ENCODE measurements at places on chromosomes 7 and 10.

GRCh38 chr7:143456992-143457793 lies 13.9 kb downstream of the TAS2R60 start:
- peak; percentile 85 for DNase-seq

DNA sequence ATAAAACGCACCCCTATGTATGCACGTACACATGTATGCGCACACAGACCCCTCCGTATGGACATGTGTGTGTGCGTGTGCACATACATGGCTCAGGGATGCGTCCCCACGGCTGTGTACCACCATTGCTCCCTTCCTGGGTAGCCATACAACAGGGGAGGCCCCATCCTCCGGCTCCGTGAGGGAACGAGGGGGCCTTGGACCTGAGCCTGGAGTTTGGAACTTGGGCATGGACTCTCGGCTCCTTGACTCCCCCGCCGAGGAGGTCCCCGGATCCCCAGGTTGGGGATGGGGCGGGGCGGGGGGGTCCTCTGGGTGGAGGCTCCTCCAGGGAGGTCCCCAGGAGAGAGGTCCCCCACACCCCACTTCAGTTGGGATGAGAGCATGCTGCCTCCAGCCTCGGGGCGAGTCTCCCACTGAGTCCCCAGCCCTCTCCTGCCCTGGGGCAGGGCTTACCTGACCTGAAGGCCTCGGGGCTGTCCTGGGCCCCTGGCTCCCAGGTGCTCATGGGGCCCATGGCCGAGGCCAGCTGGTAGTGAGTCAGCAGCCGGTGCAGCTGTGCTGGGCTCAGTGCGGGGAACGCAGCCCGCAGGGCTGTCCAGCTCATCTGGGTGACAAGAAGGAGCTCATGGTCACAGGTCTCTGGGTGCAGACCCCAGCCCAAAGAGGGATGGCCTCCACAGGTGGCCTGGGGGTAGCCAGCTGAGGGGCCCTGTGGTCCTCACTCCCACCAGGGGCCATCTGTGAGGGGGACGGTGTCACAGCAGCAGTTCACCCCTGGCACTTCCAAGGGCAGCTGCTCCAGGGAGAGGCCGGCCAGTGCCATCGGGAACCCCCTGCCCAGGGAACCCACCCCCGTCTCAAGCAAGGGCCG lies 29.9 kb downstream of the AP5Z1 start:
- no peak for DNase-seq

DNA sequence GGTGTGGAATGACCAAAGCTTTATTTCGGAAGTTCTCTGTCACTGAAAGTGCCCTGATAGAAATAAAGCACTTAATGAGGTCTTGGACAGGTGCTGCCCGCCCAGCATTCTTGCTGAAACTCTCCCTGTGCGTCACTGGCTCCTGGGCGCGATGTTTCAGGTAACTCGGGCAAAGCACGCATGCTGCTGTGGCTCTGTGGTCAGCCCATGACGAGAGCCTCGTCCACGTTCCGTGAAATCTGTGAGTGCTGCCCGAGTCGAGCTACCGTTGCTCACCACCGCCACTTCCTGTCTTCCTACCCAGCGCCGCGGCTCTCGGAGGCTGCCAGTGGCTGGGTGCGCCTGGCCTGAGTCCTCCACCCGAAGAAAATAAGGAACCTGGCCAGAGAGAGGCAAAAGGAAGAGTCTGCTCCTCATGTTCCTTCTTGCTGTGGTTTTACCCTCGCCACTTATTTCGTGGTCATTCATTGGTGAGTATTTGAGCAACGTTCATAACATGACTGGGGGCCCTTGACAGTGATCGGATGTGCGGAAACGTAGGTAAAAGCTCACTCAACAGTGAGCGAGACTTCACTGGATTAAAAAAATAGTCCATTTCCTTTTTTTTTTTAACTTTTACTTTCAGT lies 95.5 kb downstream of the MAP3K8 start:
- no peak for DNase-seq

- no peak for DNase-seq
Measured at GRCh38 chr7:128108641-128109423, 77.6 kb upstream of the LRRC4 start.

DNA sequence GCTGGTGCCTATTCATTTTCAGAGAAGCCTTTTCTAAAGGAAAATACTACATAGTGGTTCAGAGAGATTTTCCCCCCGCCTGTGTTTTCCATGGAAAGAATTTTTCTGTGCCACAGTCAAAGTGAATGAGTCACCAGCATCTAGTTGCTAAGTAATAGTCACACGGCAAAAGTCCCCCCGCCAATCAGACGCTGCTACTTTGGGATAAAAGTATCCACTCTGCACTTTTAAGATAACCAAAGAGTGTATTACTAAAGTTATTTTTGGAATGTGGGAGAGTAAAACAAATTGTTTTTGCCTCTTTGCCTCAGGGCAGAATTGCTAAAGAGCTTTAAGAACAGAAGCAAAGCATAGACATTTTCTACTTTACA lies 23.5 kb downstream of the ABLIM1 start:
- peak; percentile 98 for DNase-seq

DNA sequence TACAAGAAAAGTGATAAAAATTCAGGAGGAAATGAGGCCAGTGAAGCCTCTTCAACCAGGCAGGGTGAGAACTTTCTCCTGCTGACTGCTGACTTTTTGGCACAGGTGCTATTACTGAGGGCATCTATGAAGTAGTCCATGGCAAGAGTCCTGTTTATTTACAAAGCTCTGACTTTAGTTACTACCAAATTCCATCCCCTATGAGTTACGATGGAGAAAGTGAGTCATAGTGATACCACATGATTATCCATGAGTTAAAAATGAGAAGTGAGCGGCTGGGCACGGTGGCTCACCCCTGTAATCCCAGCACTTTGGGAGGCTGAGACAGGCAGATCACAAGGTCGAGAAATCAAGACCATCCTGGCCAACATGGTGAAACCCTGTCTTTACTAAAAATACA lies 19.9 kb downstream of the CCDC3 start:
- DNase-seq: peak; percentile 75

DNA sequence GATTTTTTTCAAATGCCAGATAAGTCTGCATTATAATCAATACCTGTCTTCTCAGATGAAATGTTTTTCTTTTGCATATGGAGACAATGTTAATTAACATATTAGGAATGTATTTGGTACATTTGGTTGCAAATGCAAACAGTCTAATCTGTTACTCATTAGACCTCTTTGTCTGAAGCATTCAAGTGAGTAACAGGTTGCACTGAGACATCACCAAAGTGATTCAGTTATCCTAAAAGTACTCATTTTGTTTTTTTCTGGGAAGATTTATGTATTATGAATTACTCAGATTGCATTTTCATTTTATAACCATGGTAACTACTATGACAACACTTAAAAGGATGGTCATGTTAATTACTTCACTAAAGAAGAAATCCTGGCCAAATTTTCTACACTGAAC lies 513.6 kb downstream of the HTR7 start:
- no peak for DNase-seq

GRCh38 chr10:52779541-52780390 lies 7.2 kb upstream of the MBL2 start:
- peak; percentile 57 for DNase-seq

- DNase-seq: no peak
Measured at GRCh38 chr10:27399871-27400270, 104.2 kb upstream of the RAB18 start.

DNA sequence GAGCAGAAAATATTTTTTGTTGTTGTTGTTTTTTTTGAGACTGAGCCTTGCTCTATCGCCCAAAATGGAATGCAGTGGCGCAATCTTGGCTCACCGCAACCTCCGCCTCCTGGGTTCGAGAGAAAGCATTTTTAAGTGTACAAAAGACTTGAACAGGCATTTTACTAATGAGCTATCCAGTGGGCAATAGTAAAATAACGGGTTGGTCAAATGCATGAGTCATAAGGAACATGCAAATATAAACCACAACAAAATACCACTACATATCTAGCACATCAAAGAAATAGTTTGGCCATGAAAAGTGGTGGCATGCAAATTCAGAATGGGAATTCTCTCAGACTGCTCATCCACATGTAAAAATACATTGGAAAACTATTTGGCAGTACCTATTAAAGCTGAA lies 71.7 kb upstream of the TMEM106B start:
- no peak for DNase-seq

DNA sequence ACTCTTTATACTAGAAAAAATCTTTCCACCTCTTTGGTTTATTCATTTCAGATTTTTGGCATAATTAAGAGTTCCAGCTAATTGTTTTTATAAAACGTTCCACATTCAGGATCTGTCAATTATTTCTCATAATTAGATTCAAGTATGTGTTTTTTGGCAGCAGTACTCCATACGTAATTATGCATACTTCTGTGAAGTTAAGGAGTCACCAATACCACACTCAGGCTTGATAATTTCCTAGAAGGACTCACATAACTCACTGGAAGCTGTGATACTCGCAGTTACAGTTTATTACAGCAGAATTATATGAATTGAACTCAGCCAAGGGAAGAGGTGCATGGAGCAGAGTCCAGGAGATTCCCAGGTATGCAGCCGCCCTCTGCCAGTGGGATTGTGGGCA lies 290.5 kb upstream of the AKR1E2 start:
- no peak for DNase-seq

- no peak for DNase-seq
Measured at GRCh38 chr10:103835096-103836050, 20.0 kb downstream of the SH3PXD2A start.

DNA sequence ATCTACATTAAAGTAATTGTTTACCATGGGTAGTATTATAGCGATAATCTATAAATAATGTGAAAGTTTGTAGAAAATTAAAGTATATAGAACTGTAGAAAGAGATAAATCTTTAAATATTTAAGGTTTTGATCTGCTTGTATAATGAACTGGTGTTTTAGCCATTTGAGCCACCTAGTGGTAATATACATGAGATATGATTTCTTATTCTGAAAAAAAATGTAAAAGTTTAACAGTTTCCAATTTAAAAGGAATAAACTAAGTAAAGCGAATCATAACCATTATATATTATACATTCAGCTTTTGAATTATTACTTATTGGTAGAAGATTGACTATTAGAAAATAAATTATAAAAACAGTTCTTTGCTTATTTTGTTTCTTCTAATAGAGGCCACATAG lies 91.2 kb downstream of the OTUD1 start:
- DNase-seq: peak; percentile 16

DNA sequence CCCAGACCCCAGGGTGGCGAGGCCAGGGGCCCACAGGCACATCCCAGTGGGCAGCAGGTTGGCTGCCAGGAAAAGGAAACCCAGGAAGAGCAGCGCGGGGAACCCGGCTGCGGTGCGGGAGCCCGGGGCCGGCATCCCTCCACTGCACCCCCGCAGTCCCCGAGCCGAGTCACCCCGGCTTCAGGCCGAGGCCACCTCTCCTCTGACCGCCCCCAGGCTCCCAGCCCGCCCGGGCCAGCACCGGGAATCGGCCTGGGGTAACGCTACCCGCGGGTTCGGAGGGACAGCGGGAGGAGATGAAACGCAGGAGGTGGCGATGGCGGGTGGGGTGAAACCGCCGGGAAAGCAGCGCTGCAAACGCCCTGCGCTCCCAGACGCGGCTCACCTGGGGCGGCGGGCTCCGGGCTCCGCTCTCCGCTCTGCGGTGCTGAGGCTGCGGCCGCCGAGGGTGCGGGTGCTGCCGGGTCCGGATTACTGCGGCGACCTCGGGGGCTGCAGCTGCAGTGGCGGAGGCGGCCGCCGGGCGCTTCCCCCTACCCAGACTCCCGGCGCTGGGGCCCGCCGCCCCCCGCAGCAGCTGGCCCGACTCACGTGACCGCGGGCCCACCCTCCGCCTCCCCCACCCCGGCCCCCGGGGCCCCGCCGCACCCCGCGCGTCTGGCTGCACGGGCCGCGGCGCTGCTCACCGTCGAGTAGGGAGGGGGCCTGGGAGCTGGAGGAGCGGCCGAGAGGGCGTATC lies at the start of gene SCRN1:
TSS of gene SCRN1 (minus strand) at position 545 of the 739 bp plus-strand sequence. CDS start 20,734 bp downstream, outside the sequence.
- DNase-seq: peak; percentile 40

DNA sequence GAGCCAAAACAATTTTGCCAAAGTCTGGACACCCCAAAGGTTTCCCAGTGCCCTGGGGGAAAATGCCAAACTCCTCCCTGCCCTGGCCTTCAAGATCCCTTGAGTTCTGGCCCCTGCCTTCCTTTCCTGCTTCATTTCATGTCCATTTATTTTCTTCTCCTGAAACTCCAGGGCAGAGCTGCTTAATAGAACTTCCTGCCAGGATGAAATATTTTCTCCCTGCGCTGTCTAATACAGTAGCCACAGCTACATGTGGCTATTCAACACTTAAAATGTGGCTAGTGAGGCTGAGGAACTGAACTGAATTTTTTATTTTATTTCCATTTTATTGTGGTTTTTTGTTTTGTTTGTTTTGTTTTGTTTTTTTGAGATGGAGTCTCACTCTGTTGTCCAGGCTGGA lies 49.6 kb downstream of the COL13A1 start:
- no peak for DNase-seq

DNA sequence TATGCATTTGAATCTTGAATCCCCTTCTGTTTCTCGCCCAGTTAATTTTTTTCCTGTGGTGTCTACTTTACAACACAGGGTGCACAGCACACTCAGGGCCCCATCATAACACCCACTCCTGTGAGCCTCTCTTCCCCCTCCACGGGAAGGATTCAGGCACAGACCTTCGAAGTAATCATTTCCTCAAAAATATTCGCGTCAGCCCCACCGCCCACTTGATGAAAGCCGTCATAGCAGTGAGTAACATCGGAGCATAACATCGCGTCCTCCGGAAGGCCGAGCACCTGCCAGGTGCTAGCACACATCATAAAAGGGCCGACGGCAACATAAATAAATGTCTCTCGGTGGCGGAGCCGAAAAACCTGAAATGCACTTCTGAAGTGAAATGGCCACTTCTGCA lies 201.7 kb upstream of the ADARB2 start:
- no peak for DNase-seq

- DNase-seq: no peak
Measured at GRCh38 chr7:149468208-149468607, 7.3 kb upstream of the ZNF777 start.

- DNase-seq: peak; percentile 25
Measured at GRCh38 chr7:135210888-135211178, 493 bp downstream of the WDR91 start.

DNA sequence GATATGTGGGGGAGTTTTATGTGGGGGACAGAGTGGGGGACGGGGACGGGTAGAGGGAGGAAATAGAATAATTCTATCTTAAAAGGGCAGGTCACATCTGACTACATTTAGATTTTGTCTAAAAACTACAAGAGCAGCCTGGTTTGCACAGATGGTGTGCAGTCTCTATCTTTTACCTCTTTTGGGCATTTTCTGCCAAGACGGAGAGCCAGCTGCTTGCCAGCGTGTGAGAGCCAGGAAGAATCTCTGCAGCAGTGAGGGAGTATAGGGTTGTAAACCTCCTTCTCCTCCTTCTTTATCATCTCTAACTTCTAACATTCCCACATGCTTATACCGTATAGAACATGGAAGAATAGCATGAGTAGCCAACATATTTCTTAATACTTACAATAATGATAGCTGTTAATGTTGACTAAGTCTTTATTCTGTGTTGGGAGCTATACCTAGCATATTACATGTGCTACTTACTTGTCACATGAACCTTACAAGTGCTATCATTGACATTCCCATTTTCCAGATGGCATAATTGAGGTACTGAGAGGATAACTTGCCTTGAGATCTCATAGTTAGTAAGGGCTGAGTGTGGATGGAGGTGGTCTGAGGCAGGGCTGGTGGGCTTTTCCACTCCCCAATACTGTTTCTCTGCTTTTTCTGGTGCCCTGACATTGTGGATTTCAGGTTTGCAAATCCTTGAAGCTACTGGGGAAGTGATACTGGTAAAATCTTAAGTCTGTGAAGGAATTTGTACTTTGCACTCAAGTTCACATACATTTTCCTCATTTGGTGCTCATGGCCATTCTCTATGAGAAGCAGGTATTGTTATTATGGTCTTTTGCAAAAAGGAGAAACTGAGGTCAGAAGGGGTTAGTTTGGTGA lies 1.1 kb downstream of the ENTPD1 start:
- no peak for DNase-seq
